ENCODE measurements at places on chromosomes 3 and 15.

DNA sequence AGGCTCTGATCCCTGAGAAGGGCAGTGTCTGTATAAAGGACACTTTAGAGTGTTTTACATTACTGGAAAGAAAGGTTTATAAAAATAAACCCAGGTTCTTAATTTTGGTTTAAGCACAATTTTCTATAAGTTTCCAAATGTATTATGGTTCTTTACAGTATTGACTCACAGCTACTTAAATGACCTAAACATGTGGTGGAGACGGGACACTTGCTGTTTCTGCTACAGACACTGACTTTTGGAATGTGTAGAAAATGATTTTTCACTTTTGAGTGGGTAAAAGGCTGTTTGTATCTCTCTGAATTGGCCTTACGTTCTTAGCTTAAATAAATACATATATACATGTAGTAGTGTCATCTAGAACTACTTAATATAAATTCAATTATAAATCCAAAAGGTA, 55.4 kb downstream of the SNRK start:
- no peak for DNase-seq

DNA sequence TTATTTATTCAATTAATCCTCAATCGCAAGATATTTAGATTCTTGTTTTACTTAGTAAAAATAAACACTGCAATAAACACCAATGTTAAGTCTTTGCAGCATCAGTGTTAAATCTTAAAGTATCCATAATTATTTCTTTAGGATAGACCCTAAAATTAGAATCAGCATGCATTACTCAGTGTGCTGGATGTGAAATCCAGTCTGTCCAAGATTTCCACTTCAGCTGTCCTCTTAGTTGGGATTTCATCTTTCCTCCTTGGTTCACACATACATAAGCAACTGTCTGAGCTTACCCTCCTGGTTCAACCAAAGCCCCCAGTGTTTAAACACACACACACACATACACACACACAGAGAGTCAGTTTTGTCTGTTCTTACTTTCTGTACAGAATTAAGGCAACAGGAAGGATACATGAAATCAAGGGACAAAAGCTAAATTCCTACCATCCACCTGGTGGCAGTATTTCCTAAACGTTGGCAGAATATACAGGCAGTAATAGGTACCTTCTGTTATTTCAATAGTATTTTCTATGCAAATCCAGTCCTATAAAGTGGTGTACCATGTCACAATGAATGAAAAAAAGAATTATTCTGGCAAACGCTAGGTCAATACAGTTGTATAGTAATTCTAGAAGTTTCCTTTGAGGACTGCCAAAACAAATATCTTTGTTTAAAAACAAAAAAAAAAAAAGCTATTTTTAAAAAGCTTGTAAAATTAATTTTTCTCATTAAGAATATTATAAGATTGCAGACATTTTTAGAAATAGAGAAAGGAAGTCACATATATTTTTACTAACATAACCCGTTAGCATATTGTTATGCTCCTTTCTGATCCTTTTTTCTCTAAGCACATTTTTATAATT, 27.3 kb upstream of the DMXL2 start:
- DNase-seq, result peak; percentile 44

- no peak for DNase-seq
These were observed 42.1 kb downstream of the RBP2 start for GRCh38 chr3:139434228-139434627.

GRCh38 chr3:122902326-122902725, 107.5 kb downstream of the SLC49A4 start:
- no peak for DNase-seq
